HuH-7 (cell line): ENCODE measurements at places on chromosomes 3 and 15.

GRCh38 chr3:181790561-181790960 lies 78.8 kb downstream of the SOX2 start:
- no peak for DNase-seq

- no peak for DNase-seq
These were observed 32.8 kb upstream of the SLC9A9 start for GRCh38 chr3:143881095-143881494.

- DNase-seq: no peak
These were observed 39.2 kb downstream of the CCK start for GRCh38 chr3:42226470-42227425.

DNA sequence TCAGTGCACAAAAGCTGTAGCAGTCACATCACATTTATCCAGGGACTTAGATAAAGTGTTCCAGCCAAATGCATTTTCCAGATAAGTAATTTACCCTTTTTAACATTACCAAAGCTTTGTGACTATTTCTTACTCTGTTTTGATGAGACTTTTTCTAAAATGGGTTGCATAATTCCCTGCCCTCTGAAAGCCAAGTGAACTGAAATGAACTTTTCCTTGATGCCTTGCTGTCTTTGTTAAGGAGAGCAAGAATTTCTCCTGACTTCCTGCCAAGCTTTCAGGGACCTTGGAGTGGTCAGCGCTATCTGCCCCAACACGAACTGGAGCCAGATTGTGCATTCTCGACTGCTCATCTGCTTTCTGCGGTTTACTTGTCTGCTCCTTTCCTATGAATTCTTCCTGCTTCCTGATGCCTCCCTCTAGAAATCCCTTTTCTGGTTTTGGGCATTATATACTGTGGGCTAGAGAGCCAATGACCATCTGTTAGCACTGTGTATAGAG lies 34.8 kb downstream of the EIF4E3 start:
- DNase-seq: no peak

GRCh38 chr15:87777054-87777561 lies 479.4 kb downstream of the NTRK3 start:
- DNase-seq: no peak

DNA sequence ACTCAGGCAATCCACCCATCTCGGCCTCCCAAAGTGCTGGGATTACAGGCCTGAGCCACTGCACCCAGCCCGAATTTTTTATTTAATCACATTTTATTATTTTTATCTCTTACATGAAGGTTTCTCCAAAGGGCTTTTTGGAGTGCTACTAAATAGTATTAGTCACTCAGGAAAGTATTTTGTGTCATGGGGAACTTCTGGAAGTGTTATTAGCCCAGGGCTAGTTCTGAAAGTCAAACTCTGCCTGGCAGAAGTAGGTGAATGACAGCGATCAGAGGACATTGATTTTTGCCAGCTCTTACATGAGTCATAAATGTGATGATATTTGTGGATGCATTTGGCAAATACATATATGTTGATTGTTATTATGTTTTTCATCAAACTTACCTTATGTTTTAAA lies 48.7 kb downstream of the ZPLD1 start:
- DNase-seq: no peak

DNA sequence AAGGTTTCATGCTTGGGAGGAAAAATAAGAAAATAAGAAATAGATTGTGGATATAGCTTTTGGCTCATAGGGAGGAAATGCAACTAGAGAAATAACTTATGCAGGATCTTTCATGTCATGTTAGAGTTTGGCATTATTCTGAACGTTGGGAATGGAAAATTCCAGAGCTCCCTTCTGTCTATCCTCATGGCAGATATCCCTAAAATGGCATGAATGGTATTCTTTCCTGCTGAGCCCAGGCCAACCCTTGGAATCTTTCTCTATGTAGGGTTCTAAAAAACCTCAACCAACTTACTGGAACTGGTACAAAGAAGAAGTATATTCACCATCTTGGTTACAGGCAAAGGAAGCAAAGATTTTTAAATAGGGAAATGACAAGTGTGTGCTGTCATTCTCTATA lies 212.5 kb downstream of the CHST2 start:
- no peak for DNase-seq

DNA sequence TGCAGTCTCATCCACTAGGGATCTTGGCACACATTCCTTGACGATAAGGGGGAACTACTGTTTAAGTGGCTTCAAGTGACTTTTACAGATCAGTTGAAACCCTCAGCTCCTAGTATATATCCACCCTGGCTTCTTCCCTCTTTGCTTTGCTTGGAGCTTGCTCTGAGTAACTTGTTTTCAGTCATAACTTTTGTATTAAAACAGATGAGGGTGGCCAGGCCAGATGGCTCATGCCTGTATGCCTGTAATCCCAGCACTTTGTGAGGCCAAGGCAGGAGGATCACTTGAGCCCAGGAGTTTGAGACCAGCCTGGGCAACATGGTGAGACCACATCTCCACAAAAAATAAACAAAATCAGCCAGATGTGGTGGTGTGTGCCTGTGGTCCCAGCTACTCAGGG lies 42.4 kb downstream of the EOMES start:
- no peak for DNase-seq

DNA sequence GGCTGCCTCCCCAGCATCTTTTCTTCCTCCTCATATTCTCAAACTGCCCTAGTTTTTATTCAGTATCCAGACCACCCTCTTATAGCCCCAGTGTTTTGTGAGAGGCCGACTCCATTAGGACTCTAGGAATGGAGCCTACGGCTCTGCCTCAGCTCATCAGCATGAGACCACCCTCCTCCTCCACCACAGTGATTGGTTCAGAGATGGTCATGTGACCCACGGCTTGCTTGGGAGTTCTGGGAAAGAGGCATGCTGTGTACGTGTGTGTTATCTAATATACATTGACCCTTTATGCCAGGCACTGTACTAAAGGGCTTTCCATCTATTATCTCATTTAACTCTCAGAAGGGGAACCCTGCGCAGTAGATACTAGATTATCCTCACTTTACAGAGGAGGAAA lies 17.8 kb upstream of the CMTM7 start:
- DNase-seq: no peak

DNA sequence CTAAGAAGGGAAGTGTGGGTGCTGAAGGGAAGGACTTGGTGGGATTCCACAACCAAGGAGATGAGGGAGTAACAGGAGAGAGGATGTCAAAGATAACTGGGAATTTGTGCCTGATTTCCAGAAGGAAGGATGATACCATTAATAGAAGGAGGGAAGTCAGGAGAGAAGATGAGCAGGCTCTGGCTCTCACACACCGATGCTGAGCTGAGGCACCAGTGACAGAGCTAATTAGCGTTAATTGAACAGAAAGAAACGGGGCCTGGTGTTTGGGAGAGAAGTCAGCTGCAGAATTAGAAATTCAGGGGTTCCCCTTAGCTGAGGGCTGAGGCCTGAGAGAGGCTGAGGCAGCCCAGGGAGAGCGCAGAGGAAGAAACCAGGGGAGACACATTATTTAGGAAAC lies 11.9 kb upstream of the PDIA5 start:
- DNase-seq: no peak

- DNase-seq: no peak
These were observed 128.6 kb downstream of the MYLK start for GRCh38 chr3:123755501-123755900.

GRCh38 chr3:125587039-125587648 lies 8.2 kb downstream of the OSBPL11 start:
- DNase-seq: no peak

DNA sequence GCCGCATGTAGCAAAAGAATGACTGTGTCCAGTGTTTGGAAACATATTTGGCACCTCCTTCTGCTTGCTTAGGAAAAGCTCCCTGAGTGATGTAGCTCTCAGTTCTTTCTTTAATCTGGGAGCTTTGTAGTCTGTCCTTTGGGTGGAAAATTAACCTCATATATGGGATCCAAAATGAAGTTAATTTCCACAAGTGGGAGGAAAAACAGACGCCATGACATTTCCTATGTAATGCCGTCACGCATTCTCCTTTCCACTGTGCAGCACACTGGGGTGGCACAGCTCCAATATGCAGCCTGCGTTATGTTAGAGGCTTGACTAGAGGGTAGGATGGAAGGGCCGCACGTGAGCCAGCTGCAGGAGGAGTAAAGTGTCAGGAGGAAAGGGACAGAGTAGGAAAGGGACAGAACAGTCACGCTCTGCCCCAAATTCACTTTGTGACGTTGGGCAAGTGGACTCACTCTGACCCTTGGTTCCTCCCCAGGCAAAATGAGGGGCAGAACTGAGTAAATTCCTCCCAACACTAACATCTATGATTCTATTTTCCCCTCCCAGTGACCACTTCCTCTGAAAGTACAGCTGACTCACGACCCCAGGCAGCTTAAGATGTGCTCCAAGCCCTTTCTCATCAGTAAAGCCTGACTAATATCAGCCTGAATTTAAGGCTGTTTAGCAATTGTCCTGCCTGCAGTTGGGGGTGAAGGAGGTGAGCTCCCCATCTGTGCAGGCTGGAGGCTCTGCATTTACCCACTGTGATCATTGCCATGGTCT lies 176.5 kb upstream of the PFN2 start:
- DNase-seq: no peak

DNA sequence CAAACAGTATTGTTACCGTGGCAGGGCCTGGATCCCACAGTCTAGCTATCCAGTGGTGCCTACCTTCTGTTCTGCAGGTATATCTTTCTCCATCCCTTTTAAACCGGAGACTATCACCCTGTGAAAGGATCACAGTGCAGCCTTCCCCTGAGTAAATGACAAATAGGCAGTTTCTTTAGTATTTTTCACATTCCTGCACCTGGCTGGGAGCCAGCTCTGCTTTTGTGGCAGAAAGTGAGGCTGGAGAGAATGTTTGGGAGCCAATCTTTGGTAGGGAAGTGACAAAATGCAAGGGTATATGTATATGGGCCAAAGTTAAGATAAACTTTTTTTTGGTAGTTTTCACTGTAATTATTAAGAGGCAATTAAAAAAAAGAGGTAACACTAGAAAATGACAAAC lies 54.8 kb downstream of the ARHGEF26 start:
- no peak for DNase-seq

GRCh38 chr3:99504258-99504657 lies 134.1 kb upstream of the COL8A1 start:
- peak; percentile 13 for DNase-seq
